ENCODE measurements at places on chromosomes 12 and 14.

GRCh38 chr12:49543914-49544815 is 5.3 kb downstream of the KCNH3 start:
- no peak for DNase-seq

DNA sequence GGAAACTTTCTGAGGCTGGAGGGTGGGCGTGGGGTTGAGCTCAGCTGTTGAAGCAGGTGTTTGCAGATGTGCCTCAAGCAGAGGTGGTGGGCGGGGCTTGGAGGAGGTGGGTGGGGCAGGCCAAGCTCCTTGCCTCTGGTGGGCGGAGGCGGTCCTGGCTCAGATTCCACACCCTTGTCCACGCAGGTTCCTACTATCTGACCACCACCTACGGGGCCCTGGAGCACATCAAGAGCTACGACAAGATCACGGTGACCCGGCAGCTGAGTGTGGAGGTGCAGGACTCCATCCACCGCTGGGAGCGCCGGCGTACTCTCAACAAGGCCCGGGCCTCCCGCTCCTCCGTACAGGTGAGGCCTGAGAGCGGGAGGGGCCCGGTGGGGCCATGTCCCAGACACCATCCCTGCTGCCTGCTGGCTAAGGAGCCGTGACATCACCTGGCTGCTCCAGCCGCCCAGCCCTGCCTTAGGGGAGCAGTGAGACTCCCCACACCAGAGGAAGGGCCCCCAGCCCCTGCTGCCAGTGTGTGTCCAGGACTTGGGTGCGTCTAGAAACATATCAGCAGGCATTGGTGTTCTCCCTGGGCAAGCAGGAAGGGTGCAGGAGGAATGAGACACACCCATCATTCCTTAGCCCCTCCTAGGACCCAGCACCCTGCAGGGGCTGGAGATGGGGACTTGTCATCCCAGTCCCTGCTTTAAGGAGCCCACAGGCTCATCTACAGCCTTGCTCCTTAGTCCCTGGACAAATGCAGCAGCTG is 63.4 kb downstream of the LGMN start:
- DNase-seq = no peak

GRCh38 chr14:98189511-98189910 is 1082.5 kb downstream of the BCL11B start:
- no peak for DNase-seq

DNA sequence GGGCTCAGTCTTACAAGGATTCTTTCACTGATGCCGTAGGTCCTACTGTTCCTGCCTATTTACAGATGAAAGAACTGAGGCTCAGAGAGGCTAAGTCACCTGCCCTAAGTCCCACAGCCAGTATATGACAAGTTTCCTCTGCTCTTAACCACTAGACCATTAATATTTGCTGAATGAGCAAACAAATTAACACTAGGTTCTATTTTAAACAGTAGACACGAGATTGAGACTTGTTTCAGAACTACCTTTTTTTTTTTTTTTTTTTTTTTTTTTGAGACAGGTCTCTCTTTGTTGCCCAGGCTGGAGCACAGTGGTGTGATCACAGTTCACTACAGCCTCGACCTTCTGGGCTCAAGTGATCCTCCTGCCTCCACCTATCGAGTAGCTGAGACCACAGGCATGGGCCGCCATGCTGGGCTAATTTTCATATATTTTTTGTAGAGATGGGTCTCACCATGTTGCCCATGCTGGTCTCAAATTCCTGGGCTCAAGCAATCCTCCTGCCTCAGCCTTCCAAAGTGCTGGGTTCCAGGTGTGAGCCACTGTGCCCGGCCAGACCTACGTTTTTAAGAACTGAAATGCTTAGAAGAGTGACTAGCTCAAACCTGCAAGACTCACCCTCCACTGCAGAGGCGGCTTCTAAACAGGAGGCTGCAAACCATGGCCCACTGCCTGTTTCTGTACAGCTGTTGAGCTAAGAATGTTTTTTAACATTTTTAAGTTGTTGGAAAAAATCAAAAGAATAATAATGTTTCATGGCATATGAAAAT is 12.9 kb downstream of the SYNE3 start:
- DNase-seq = no peak

GRCh38 chr12:75820848-75821578 is 210.6 kb downstream of the PHLDA1 start:
- no peak for DNase-seq

GRCh38 chr14:103880348-103881267 is 33.2 kb upstream of the PPP1R13B start:
- peak; percentile 30 for DNase-seq

DNA sequence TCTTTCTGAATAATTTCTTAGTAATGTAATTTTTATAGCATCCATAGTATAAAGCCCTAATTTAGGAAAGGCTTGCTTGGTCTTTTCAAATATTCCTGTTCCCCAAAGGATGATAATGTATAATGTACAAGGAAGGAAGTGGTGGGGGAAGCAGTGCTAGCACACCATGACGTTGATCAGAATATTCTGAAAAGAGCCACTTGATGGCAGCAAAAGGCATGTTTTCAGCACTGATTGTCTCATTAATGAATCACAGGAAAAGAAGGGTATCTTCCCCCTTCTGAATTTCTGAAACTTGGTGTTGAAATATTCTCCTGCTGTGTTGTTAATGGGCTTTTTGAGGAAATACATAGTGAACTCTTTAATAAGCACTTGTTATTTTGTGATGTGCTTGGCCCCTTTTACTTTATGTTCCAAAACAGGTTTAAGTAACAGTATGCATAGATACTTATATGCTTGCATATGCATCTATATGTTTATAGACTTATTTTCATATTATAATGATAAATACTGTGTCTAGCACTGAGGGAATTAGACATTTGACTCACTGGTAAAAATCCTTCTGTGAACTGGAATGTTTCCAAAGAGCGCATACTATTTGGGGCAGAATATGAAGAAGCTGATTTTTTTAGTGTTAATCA is 122.0 kb downstream of the TMEM117 start:
- DNase-seq = peak; percentile 72

GRCh38 chr14:30389134-30389876 is 169.7 kb upstream of the G2E3 start:
- DNase-seq = no peak

DNA sequence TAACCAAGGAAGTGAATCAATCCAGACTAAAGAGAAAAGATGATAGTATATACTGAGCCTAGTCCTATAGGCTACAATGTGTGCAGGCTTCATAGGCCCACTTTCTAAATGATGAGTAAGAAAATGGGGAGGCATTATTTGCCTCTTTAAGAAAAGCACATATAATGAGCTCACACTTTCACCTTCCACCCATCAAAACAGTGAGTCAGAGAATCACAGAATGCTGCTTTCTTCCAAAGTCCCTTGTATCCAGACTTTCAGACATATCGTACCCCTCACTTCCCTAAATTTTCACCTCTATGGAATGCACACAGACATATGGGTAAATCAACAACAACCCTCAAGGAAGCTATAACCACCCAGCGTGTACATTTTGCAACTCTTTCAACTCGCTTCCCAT is 286.4 kb upstream of the PRKD1 start:
- DNase-seq = no peak

DNA sequence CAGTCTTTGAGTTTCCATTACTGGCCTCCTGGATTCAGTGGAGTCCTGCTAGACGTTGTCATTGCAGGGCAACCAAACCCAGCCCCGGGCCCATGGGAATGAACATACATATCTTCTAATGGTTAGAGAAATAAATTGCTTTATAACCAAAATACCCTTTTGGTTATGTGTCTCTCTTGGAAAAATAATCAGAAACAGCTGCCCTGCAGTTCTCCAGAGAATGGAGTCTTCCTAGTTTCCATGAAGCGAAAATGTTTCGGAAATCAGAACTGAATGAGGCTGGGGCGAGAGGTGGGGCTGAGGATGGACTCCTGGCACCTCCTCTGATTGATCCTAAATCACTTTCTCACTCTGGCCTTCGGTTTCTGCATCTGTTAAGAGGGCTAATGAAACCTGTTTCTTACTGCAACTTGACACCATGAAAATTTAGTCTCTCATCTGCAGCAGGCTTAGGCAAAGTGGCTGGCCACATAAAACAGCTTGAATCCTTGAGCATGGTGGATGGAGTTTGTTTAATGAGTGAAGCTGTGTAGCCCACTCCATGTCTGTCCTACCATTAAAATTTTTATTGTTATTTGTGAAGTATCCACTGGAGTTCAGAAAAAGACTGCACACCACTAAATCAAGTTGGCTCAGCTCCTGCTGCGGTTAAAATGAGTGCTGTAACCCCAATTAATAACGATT is 198.9 kb downstream of the CACNA1C start:
- DNase-seq = peak; percentile 81

DNA sequence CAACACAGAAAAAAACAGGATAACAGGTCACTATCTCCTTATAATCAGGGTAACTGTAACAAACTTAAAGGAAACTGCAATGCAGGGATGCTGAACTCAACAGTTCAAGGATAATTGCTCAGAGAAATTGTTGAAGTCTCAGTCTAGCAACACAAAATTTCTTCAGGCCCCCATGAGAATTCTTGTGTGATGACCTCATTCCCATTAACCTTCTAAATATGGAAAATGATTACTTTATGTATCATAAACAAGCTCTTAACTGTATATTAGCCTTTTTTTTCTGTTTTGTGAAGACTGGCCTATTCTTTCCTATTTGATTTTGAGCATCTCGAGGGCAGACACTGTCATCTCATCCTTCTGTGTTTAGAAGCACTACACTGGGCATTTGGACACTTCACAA is 47.1 kb downstream of the IGF1 start:
- DNase-seq = no peak

DNA sequence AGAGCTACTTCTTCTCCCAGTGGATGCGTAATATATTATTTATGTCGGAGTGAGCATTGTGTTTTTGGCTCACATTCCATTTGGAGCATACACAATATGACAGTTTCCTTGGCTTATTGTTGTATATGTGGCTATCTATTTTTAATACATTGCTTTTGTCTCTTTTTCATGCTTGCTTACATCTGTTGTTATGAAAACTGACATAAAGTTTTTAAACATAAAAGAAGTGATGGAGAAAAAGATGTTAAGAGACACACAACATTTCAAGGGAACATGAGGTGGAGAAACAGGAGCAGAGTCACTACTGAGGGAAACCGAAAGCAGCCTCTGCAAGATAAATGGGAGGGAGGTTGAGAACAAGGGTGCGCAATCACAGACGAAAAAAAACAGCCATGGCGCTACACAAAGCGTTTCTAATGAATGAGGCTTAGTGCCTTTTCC is 228.4 kb upstream of the NPAS3 start:
- no peak for DNase-seq

DNA sequence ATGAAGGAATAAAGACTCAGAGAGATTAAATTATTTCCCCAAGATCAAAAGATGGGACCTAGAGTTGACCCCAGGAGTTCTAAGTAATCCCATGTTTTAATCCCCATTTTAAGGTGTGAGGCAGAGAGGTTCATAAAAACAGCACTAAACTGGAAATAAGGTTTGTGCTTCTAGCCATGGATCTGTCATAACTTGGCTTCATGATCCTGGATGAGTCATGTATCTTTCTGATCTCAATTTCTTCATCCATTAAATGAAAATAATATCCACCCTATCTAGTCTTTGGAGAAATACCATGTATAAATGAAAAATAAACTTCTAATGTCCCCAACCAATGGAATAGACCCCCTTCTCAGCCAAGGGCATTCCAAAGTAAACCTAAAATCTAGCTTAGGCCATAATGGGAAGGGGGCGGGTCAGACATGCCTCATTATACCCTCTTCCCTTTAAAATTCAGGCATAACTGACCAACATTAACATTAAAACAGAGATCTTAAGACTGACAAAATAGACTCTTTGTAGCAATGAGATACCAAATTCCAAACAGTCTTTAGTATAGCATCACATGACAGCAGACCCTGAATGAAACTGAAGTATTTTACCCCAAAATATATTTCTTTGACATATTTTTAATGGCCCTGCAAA is 47.8 kb downstream of the SLC41A2 start:
- DNase-seq = no peak

- no peak for DNase-seq
Observed at GRCh38 chr14:35571598-35571997, 37.6 kb downstream of the INSM2 start.

DNA sequence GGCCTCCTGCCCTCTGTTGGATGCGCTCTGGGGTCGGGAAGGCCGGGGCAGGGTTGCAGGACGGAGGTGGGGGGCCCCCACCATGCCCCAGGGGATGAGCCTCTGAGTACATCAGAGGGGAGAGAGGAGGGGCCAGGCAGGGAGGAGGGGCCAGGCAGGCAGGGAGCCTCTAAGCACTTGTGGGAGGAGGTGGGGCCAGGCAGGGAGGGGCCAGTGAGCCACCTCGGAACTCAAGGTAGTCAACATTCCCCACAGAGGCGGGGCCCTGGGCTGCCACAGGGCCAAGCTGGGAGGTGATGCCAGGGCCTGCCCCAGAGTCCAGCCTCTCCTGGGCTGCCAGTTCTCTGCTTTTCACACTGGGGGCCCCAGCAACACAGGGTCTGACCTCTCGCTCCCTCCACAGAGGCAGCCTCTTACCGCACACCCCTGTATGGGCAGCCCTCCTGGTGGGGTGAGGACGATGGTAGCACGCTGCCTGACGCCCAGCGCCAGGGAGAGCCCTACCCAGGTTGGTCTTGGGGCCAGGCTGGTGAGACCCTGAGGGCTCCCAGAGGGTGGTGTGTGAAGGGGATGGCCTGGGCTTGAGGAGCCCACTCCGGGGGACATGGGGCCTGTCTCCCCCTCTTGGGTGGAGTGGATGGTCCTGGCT is 17.4 kb downstream of the CEP170B start:
- DNase-seq = peak; percentile 14

GRCh38 chr12:58452546-58452945 is 467.8 kb downstream of the LRIG3 start:
- no peak for DNase-seq

Measured in NCI-H1092 treated with DMSO at 0.1 percent for 48 hours (cell line).